ENCODE measurements at places on chromosomes 5 and 9.

DNA sequence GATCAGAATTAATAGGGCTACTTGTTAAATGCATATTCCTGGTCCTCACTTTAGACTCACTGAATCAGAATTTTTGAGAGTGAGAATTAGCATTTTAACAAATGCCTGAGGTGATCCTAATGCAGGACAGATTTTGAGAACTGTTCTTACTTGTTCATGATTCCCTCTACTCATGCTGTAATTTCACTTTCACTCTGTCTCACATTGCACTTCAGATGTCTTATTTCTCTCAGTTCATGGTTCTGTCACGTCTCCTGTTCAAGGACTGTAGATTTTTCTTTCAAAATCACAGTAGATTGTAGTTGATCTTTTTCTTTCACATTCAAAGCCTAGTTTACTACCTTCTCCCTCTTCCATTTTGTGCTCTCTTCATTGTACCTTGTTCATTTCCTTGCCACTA is 54.3 kb downstream of the ADGRV1 start:
- no peak for DNase-seq

GRCh38 chr5:98248949-98249348 is 524.5 kb upstream of the RGMB start:
- DNase-seq, result peak; percentile 93

DNA sequence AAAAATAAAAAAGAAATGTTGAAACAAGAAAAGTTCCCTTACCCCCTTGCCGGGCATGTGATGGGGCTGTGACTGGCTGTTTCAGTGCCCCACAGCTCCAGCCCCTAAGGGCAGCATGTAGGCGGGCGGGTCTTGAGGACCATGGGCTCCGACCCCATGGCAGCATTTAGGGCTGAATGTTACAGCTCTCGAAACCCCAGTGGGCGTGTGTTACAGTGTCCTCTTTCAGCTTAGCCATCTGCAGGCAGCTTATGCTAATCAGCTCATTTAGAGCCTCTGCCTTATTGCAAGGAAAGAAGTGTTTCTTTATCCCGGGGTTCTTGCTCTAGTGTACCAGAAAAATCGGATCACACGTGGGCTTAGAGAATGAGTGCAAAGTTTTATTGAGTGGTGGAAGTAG is 497.4 kb upstream of the CYLC2 start:
- DNase-seq, result no peak

DNA sequence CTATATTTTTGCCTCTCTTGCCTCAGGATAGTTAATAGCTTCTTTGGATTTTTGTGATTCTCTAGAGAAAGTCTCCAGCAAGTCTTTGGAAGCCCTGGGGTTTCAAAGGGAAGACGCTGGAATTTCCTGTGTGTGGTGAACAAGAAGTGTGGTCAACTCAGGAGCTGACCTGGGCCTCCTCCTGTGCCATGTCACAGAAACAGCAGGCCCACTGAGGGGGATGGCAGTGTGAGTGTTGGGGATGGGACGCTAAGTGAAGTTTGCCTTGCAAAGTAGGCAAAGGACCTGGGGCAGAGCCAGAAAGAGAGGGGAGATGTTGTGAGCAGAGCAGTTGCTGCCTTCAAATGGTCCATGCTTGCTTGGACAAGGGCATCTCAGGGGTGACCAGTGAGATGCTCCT is 226.3 kb downstream of the DMRT2 start:
- no peak for DNase-seq

- no peak for DNase-seq
Measured at GRCh38 chr9:96279932-96280331, 22.0 kb downstream of the HSD17B3 start.

GRCh38 chr5:9726931-9727330 is 96.8 kb upstream of the TAS2R1 start:
- DNase-seq, result no peak

- no peak for DNase-seq
Measured at GRCh38 chr9:120610975-120611689, 31.2 kb upstream of the CDK5RAP2 start.

- peak; percentile 37 for DNase-seq
Measured at GRCh38 chr5:63125862-63126261, 547.2 kb downstream of the LRRC70 start.

DNA sequence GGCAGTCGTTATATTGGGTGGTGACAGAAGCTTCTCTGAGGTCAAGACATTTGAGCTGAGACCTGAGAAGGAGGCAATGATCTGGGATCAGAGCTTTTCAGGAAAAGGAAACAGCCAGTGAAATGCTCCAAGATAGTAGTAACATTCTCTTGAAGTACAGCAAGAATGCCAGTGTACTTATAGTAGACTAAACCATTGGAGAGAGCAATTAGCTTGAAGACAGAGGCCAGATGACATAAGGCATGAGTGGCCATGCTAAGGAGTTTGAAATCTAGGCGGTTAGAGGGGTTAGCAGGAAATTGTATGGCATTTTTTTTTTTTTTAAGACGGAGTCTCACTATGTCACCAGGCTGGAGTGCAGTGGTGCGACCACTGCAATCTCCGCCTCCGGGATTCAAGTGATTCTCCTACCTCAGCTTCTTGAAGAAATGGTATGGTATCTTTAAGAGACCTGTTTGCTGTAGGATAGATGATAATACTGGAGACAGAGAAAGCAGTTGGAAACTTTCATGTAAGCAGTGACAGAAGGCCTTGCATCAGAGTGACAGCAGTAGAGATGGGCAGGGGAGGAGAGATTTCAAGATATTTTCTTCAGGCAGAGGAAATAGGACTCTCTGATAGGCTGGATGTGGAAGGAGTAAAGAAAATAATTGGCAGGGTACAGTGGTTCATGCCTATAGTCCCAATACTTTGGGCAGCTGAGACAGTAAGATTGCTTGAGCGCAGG is 482.2 kb upstream of the PAPPA start:
- no peak for DNase-seq

DNA sequence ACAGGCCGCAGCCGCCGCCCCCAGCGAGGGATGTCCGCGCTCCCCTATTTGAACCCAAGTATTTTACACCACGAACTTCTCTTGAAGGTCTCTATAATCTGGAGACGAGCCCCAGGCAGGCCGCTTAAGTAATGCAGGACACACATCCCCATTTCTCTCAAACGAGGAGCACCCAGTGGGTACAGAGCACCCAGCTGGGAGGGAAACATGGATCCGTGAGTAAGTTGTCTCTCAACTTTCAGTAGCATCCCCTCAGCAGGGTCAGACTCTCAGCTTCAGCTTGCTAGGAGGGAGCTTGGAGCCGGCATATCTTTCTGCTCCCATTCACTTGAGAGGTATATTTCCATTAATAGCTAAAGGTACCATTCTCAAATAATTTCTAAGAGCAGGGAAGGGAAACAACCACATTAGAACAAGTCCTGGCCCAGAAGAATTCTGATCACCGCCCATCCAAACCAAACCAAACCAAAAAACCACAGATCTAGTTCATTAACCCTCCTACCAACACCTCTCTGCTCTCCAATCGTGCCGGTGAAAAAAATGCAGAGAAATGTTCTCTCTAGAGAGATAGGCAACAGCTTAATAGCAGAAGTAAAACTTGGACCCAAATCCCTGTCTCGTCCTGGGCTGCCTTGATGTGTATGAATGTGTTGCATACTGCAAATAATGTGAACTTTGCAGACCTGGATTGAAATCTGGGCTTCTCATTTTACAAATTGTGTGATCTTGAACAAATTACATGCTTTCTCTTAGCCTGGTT is 910 bp downstream of the TDRD7 start:
- peak; percentile 8 for DNase-seq

GRCh38 chr5:55231029-55231918 is 2.1 kb downstream of the CCNO start:
- DNase-seq, result peak; percentile 33

- DNase-seq, result no peak
Measured at GRCh38 chr5:137710086-137710485, 25.8 kb downstream of the KLHL3 start.

DNA sequence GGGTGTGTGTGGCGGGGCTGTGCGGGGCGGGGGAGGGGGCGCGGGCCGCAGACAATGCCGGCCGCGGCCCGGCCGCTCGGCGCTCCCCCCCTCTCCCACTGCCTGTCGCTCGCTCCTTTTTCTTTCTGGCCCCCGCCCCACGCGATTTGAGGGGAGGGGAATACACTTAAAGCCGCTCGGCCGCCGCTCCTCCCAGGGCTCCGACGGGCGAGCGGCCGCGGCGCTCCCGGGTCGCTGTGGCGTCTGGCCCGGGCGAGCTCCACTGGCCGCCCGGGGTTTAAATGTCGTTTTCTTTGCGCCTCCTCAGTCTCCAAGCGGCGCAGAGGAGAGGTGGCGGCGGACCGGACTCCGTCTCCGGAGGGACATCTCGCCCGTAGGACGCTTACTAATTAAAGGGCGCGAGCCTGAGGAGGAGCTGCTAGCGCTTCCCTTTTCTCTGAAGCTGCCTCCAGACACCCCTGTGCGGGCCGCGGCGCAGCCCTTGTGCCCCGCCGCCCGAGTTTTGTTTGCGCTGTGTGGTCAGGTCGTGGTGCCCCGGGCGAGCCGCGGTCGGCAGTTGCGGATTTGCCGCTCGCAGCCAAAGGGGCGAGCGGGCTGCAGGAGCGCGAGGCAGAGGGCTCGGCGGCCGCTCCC is 1.4 kb downstream of the ZSWIM6 start:
- DNase-seq, result peak; percentile 42

DNA sequence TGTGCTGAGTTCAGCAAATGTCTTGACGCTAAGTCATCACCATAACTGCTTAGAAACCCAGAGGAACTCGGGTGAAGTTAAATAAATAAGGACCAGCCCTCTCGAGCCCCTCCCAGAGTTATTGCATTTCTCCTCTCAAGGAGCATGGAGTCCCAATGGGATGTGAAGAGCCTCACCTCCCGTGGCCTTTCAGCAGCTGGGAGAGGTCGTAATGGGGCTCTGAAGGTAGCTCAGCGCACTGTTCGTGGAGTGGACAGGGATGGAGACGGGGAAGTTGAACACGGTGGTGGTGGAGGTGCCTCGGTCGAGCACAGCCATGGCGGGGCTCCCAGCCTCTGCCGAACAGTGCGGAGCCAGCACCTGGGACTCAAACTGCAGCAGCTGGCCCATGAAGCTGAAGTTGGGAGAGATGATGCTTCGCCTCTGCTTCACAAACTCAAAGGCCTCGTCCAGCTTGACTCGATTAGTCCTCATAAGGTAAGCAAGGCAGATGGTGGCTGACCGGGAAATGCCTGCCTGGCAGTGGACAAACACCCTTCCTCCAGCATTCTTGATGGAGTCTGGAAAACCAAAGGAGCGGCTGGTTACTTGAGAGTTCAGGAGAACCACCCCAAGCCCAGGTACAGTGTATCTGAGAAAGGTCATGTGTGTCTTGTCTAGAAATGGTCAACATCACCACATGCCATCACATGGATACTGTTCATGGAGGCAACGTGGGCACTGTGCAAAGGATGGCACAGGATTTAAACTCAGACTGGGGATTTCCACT is 2.2 kb downstream of the DUSP1 start:
- DNase-seq, result peak; percentile 71

- DNase-seq, result no peak
Measured at GRCh38 chr5:54309276-54309675, 1.1 kb downstream of the ARL15 start.

DNA sequence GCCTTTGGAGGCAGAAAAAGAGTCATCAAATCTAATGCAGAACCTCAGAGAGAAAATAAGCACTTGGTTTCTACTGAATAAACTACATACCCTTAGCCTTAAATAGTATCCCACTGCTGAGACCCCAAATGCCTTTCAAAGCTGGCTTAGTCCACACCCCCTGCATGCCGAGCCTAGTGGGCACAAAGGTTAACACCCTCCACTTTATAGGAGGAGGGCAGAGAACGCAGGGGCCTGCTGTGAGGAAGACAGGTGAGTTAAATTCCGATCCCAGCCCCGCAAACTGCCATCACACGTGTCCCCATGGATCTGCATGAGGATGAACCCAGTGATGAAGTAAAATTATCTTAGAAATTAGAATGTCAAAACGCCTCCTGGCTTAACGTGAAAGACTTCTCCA is 19.5 kb upstream of the HSD17B3 start:
- DNase-seq, result no peak

GRCh38 chr9:87792831-87793288 is 66.9 kb downstream of the CTSL start:
- peak; percentile 96 for DNase-seq

- DNase-seq, result no peak
Measured at GRCh38 chr9:34385561-34386230, 9.0 kb upstream of the MYORG start.

DNA sequence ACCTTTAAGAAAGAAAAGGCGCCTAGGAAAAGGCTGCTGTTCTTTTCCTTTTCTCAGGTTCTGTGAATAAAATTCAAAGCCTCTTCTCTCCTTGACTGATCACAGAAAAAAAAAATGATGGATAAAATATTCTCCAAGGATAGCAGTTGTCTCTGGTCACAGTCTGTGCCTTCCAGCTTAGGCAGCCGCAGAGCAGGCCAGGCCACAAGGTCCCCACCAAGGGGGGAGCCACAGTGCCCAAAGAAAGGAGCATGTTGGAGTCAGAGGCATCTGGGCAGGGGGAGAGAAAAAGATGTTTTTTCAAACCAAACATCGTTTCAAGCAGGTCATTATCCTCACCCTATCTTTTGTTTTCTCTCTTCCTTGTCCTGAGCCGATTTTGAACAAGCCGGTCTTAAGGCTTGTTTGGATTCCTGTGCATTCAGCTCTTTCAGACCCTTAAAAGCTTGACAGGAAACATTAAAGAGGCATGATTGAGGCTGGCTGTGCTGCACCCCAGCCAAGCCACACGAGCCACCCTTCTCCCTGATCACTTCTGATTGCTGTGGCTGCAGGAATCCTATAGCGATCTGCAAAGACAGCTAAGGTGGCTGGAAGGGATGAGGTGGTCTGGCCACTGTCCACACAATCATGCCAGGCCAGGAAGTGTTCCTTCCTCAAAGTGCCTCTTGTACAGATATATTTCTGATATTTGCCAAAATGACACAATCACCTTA is 284.6 kb upstream of the TLE4 start:
- DNase-seq, result no peak

DNA sequence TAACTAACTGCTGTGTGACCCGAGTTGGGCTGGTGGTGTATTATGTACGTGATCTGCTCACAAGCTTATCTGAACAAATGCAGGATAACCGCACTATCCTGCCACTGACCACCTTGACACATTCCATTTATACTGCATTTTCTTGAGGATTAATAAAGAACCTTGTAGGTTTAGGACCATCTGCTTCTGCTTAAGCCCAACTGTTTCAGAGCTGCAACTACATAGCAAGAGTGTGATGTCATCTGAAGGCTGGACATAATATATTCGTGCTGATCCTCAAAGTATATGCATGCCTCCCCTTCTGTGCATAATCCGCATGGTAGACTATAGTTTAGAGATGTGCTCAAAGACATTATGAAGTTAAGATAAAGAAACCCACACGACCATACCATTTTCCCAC is 435.9 kb downstream of the BNC2 start:
- DNase-seq, result peak; percentile 83

GRCh38 chr9:127422133-127422782 is 1.9 kb upstream of the ZNF79 start:
- DNase-seq, result no peak

DNA sequence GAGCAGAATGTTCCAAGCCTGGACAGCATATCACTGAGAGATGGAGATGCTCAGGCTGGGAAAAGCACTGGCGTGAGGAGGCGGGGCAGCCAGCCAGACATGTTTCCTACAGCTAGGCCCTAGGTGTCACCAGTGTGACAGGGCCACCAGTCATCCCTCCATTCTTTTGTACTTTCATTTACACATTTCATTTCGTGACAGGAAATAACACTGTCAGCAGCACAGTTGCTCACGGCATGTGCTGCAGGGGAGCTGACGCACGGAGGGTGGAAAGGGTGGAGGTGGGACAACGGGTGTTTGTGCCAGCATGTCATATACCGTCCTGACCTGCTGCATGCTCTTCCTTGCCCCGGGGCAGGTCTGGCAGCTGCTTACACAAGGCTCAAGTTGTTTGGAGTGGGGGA is 14.8 kb upstream of the CEMIP2 start:
- no peak for DNase-seq

All from fibroblast of villous mesenchyme (primary cell).